ENCODE measurements at places on chromosomes 2 and 18. TPM values are rescaled to one million over a fixed set of nuclear protein-coding genes. Genes with fewer than 3 reads are reported as not detected.

DNA sequence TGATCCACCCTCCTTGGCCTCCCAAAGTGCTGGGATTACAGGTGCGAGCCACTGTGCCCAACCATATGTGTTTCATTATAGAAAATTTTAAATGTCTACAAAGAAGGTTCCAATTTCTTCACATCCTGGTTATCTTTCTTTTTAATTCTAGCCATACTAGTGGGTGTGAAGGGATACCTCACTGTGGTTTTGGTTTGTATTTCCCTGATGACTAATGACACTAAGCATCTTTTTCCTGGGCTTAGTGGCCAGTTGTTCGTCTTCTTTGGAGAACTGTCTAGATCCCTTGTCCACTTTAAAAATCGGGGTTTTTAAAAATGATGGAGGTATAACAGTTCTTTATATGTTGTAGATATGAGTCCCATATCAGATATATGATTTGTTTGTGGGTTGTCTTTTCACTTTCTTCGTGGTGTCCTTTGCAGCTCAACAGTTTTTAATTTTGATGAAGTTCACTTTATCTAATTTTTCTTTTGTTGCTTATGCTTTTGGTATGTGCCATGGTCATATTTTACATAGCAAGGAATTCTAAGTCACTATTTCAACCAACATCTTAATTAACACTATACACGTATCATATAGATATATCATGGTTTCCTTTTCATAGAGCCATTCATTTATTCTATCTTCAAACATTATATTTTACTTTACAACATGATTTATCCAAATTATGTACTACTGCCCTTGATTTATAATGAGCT is 135.0 kb upstream of the RIOK3 start:
- no peak for DNase-seq

- peak; percentile 53 for DNase-seq
Measured at GRCh38 chr2:120237491-120237902, 14.3 kb upstream of the TMEM185B start.

GRCh38 chr18:36335476-36336279 is 38.2 kb downstream of the FHOD3 start:
- no peak for DNase-seq

DNA sequence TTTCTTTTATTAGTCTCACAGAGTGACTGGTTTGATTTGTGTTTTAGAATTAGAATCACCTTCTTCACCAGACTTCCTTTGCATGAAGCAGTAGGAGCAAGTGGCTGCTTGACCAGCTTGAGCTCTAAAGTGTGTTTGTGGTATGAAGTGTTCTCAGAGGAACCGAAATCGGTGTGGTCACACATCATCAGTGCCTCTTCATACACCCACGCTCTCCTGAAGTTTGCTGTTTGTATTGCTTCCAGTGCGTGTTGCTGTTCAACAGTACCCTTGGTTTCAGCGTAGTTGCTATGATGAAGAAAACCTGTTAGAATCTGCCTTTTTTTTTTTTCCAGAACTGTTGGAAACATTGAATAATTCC is 77.9 kb downstream of the LIMS1 start:
- DNase-seq, result no peak

- no peak for DNase-seq
Measured at GRCh38 chr2:124281541-124281940, 256.5 kb downstream of the CNTNAP5 start.

GRCh38 chr18:48312066-48312465 is 97.1 kb downstream of the ZBTB7C start:
- DNase-seq, result no peak

DNA sequence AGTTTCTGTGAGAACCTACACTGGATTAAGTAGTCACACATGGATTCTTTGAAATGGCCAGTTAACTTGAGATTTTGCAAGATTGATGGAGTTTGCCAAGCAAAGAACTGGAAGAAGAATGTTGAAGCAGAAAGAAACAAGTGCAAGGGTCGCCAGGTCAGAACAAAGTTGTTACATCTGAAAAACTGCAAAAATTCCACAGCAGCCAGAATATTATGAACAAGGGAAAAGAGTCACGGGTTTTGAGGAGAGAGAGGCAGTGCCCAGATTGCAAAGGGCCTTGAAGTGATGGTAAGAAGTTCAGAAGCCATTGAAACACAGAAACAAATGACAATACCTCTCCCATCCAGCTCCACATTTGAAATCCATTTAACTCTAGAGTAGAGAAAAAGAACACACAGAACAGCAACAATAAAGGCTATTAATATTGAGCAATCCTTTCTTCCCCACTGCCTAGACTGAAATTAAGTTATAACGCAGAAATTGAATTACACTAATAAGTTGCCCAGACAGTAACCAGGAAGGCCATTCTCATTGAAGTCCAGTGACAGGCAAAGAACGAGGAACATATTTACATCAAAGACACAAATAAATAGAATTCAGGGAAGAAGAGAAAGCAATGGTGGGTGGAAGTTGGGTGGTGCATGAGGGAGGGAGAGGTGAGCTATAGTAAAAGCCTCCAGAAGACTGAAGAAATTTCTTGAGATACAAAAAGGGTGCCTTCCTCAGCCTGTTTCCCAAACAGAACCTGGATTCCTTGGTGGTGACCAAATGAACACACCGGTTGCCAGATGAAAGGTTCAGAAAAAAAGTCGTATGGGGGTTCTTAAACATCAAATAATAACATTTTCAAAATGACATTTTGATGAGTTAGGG is 80.6 kb downstream of the ARHGAP15 start:
- DNase-seq, result no peak

- DNase-seq, result peak; percentile 51
Measured at GRCh38 chr2:205675861-205676516, 6.3 kb upstream of the NRP2 start.

- no peak for DNase-seq
Measured at GRCh38 chr2:127376257-127376656, 11.5 kb downstream of the MAP3K2 start.

GRCh38 chr2:75100011-75100800 is 99.1 kb downstream of the TACR1 start:
- DNase-seq, result no peak

DNA sequence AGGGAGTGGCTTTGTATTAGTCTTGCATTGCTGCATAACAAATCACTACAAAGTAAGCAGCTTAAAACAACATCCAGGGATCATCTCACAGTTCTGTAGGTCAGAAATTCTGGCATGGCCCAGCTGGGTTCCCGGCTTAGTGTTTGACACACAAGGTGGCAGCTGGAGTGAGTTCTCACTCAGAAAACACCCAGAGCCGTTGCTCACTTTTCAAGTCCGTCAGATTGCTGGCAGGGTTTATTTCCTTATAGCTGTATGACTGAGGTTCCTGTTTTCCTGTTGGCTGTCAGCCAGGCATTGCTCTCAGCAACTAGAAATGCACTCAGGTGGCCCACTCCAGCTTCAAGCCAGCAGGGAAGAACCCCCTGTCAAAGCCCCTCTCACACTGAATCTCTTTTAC is 324.1 kb downstream of the CCDC178 start:
- no peak for DNase-seq

DNA sequence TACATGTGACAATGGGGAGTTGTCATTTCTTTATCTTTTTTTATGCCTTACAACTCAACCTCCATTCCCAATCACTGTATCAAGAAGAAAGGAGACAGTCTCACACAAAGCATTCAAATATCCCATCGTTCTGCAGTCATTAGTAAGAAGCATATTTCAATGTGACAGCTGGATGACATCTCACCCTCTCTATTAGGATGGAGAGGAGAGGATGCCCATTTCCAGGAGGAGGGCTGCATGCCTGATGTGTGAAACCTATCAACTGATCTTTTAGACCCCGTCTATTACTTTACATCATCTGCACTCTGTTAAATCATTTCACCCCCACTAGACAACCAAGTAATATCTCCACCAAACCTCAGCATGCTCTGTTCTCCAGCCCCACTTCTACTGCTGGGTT is 292.7 kb upstream of the CHAC2 start:
- DNase-seq, result no peak

GRCh38 chr2:207503234-207503633 is 26.5 kb upstream of the CREB1 start:
- no peak for DNase-seq

DNA sequence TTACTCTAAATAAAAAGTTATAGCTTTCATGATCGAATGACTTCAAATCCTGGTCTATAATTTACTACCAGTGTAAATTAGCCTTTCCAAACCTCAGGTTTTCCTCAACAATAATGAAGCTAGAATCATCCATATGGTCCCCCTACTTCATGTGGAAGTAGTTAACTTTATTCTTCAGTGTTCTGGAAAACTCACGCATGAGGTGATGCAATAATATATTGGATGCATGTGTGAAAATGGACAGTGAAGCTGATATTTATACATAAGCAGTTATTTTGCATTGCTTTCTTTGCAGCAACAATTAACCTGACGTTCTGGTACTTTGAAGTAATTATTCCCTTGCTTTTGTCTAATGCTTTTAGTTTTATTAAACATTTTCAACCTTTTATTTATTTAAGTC is 18.6 kb upstream of the UNC80 start:
- DNase-seq, result no peak

DNA sequence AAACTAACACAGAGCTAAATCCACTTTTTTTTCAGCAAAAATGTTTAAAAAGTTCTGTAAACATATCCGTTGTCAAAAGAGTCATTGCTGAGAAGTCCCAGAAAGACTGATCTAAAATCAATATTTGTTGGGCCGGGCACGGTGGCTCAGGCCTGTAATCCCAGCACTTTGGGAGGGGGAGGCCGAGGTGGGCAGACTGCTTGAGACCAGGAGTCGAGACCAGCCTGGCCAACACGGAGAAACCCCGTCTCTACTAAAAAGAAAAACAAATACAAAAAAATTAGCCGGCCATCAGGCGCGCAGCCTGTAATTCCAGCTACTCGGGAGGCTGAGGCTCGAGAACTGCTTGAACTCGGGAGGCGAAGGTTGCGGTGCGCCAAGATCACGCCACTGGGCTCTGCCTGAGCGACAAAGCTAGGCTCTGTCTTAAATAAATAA is 1.4 kb downstream of the OLA1 start:
- no peak for DNase-seq

GRCh38 chr18:62071071-62071470 is 115.8 kb downstream of the PIGN start:
- DNase-seq, result no peak

DNA sequence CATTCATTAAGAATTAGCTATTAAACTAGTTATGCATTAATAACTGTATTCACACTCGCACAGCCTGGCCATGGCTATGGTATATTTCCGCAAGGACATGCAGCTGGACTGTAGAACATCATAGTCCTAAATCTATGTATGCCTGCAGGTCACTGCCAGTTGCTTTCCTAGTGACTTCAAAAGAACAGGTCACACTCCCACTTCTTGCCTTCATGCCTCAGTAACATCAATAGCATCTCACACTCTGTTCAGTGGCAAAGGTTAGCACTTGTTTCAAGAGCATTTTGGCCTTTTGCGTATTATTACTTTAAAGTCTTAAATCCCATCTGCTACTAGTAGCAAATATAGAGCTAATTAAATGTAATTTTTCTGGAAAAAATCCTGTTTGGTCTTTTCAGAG is 131.4 kb upstream of the DCC start:
- no peak for DNase-seq

DNA sequence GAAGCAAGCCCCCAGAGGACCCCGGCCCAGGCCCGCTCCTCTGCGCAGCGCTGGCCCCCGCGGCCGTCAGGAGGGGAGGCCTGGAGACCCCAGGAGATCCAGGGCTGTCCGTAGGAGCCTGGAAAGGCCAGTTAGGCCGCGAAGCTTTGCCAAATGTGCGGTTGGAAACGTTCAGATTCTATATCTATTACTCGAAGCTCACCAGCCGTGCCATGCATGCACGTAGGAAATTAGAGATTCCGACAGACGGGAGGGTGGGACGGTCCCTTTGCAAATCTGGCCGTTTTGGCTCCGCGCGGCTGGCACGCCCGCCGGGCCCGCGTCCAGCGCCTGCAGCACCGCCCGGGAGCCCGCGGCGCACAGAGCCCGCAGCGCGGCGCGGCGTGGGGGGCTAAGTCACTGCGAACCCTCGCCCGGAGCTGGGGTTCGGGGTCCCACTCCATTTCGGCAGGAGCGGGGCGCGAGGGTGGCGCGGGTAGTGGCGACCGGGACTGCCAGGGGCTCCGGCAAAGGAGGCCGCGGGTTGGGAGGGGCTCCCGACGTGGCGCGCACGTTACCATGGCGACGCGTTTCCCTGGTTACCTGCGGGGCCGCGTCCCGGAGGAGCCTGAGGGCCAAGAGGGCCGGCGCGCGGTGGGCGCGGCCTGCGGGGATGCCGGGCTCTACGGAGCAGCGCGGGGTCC is 488.6 kb upstream of the SMIM21 start:
- DNase-seq, result peak; percentile 98

- DNase-seq, result peak; percentile 10
Measured at GRCh38 chr2:167946441-167946841, 301.0 kb downstream of the STK39 start.

- no peak for DNase-seq
Measured at GRCh38 chr18:211582-211981, 53.2 kb downstream of the USP14 start.

DNA sequence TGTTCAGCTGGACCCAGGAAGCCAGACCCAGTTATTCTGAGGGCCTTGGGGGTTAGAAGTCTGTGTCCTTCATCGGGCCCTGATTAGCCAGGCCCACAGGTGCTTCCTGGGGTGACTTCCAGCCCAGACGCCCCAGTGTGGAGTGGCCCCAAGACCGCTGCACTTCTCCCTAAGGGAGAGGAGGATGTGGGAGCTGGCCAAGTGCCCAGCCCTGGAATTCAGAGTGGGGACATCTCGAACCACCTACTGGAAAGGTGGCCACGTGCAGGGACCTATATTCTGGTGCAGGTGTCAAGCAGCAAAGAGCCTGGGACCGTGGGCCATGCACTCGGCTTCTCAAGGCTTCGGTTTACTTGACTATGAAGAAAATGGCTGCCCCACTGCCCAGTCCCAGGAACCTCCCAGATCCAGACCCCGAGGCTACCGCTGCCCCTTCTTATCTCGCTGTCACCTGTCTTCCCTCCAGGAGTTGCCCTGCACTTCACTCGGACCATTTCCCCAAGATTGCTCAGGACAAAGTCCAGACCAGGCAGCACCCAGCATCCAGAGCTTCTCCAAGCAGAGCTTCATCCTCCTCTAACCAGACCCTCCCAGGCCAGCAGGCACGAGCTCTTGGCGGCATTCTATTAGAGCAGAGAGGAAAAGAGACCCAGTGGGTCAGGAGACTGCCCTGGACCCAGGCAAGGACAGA is 142.8 kb upstream of the ID2 start:
- DNase-seq, result no peak

DNA sequence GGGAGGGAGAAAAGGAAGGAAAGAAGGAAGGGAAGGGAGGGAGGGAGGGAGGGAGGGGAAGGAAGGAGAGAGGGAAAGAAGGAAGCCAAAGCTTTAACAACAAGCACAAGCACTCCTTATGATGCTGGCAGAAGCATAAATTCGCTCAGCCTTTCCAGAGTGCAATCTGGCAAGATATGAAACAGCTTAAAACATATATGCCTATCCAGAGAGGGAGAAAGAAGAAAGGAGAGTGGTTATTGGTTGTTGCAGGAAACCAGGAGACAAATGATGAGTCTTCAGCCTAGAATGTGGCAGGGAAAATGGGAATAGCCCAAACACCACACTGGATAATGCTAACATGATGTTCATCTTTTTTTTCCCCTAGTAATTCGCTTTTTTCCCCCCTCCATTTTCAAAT is 64.0 kb downstream of the STPG4 start:
- peak; percentile 19 for DNase-seq

Gene SLC30A3
- total RNA-seq, result 0.89 TPM

Gene RSAD2
- total RNA-seq, result not detected

Gene ARMC9
- 33.6 TPM for total RNA-seq

Gene MSTN
- total RNA-seq, result not detected

Gene REG3G
- total RNA-seq, result not detected

Gene ZNF2
- 4.9 TPM for total RNA-seq

Gene SOX11
- 26.6 TPM for total RNA-seq

Gene IL36RN
- total RNA-seq, result not detected
